Bronchus fibroblast of lung (primary cell): ENCODE measurements at places on chromosomes 3 and 15. TPM values are rescaled to one million over a fixed set of nuclear protein-coding genes. Genes with fewer than 3 reads are reported as not detected.

Gene ZNF860
- total RNA-seq = 0.17 and 0.30 TPM in 2 replicates

Gene MELTF
- total RNA-seq = 3.7 and 5.2 TPM in 2 replicates

Gene QTRT2
- total RNA-seq = 11.4 and 11.7 TPM in 2 replicates

Gene CLDN18
- not detected in 2 replicates for total RNA-seq

Gene DCBLD2
- 104 and 114 TPM in 2 replicates for total RNA-seq

Gene ZNF619
- total RNA-seq = 2.9 and 4.0 TPM in 2 replicates

Gene CHST2
- total RNA-seq = 21.7 and 23.2 TPM in 2 replicates

Gene TNNC1
- total RNA-seq = 0.74 TPM in 1 of 2 replicates, not detected in the other

Gene ZFAND6
- total RNA-seq = 84.6 and 86.4 TPM in 2 replicates

Gene REC114
- total RNA-seq = not detected in 2 replicates

Gene SOX2
- total RNA-seq = not detected in 2 replicates

Gene ASB7
- 6.6 and 8.6 TPM in 2 replicates for total RNA-seq

Gene GRAMD2A
- 0.74 and 1.5 TPM in 2 replicates for total RNA-seq

Gene PLA2G4B
- 0.45 and 1.5 TPM in 2 replicates for total RNA-seq

Gene ADIPOQ
- not detected in 2 replicates for total RNA-seq

Gene SPCS1
- total RNA-seq = 190 and 202 TPM in 2 replicates

Gene PIGZ
- 0.34 and 0.59 TPM in 2 replicates for total RNA-seq

Gene ARL14
- not detected in 2 replicates for total RNA-seq
